ENCODE measurements at places on chromosomes 3 and 15.

DNA sequence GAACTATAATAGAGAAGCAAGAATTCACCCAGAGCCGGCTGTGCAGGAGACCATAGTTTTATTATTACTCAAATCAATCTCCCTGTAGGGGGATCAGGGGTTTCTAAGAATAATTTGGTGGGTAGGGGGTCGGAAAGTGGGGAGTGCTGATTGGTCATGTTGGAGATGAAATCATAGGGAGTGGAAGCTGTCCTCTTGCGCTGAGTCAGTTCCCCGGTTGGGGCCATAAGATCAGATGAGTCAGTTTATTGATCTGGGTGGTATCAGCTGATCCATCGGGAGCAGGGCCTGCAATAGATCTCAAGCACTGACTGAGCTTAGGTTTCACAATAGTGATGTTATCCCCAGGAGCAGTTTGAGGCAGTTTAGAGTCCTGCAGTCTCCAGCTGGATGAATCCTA is 97.0 kb upstream of the SNRPN start:
- no peak for DNase-seq

- DNase-seq: no peak
Observed at GRCh38 chr3:90025019-90025418, 917.6 kb downstream of the EPHA3 start.

DNA sequence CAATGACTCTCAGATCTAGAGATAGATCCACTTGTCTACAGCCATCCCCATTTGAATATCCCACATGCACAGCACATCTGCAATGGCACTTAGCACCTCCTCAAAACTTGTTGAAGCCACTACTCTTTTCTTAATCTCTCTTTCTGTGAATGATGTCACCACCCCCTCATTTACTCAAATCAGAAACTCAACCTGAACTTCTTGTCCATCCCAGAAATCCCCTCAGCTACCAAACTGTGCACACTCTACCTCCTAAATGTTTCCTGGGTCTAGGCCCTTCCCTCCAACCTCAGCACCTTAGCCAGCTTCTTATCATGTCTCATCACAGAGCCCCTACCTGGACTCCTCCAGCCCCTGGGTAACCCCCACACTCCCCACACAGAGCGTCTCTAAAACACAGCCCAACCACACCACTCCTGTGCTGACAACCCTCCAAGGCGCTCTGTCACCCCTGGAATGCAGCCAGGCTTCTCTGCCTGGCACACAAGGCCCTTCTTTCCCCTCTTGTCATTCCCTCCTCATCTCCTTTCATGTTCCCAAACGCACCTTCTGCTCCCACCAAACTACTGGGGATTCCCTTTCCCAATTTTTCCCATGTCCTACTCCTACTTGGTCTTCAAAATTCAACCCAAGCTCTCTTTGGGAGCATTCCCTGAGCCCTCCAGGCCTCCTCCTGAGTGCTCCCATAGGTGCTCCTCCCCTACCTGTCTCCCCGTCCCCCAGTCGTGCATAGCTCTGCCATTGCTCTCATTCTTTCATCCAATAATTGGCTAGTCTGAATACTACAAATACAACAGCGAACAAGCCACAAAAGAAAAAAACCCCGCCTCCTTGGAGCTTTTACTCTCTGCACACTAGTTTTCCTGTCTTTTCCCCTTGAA is 39.8 kb upstream of the ZBTB38 start:
- DNase-seq: no peak

- DNase-seq: no peak
Observed at GRCh38 chr3:98930413-98930812, 28.9 kb upstream of the DCBLD2 start.

GRCh38 chr3:21960033-21960432 is 209.0 kb upstream of the ZNF385D start:
- DNase-seq: no peak

DNA sequence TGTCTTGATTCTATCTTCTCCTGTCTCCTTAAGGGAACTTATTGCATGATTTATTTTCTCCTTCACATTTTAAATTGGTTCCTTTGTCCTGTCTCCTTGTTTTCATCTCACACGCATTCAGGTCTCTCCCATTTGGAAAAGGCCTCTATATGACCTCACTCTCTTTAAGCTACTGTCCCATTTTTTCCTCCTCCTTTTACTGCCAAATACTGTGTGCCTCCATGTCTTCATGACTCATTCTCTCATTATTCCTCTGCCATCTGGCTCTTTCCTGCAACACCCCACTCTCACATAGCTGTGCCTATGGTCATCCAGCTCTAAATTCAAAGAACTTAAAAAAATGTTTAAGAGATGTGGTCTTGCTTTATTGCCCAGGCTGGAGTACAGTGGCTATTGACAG is 48.0 kb downstream of the TYRO3 start:
- peak; percentile 80 for DNase-seq

DNA sequence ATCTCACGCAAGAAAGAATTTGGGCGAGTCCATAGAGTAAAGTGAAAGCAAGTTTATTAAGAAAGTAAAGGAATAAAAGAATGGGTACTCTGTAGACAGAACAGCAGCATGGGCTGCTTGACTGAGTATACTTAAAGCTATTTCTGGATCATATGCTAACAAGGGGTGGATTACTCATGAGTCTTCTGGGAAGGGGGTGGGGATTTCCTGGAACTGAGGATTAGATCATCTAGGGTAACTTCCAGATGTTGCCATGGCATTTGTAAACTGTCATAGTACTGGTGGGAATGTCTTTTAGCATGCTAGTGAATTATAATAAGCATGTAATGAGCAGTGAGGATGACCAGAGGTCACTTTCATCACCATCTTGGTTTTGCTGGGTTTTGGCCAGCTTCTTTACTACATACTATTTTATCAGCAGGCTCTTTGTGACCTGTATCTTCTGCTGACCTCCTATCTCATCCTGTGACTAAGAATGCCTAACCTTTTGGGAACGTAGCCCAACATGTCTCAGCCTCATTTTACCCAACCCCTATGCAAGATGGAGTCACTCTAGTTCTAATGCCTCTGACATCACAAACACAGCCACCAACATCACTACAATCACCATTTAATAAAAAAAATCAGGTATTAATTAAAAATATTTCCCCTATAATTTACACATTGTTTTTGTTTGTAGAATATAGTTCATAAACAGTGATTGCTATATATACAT is 890.7 kb upstream of the EPHA6 start:
- DNase-seq: peak; percentile 98

- DNase-seq: no peak
Observed at GRCh38 chr3:53675942-53676341, 170.3 kb downstream of the CHDH start.

- no peak for DNase-seq
Observed at GRCh38 chr15:99452728-99453636, 112.8 kb upstream of the MEF2A start.

DNA sequence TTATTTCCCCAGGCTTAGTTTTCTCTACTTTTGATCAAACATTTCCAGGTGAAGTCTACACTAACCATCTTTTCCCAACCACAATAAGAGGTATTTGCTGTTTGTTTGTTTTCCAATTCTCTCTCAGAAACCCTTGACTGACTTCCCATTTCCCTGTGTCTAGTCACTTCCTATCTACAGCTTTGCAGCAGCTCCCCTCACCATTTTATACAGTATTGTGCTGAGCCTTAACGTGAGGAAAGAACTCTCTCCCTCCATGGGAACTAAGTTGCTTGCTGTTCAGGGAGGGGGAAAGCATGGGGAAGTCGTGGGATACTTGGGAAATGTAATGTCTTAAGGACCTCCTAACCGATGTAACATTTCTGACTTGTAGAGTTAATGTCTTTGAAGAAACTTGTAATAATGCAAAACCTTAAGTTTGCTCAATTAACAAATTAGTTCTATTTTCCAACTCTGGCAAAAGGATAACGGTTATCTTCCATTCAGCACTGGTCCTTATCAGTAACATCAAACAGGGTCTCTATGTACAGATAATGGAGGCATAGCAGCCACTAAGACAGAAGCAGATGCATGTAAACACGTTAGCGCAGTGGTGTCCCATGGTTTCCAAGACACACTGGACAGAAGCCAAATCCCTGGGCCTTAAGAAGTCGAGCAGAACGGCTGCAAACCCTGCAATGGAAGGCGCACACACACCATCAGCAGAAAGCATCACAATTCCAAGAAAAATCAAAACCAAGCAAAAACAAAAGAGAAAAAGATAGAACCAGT is 39.7 kb downstream of the NPTN start:
- DNase-seq: peak; percentile 42

DNA sequence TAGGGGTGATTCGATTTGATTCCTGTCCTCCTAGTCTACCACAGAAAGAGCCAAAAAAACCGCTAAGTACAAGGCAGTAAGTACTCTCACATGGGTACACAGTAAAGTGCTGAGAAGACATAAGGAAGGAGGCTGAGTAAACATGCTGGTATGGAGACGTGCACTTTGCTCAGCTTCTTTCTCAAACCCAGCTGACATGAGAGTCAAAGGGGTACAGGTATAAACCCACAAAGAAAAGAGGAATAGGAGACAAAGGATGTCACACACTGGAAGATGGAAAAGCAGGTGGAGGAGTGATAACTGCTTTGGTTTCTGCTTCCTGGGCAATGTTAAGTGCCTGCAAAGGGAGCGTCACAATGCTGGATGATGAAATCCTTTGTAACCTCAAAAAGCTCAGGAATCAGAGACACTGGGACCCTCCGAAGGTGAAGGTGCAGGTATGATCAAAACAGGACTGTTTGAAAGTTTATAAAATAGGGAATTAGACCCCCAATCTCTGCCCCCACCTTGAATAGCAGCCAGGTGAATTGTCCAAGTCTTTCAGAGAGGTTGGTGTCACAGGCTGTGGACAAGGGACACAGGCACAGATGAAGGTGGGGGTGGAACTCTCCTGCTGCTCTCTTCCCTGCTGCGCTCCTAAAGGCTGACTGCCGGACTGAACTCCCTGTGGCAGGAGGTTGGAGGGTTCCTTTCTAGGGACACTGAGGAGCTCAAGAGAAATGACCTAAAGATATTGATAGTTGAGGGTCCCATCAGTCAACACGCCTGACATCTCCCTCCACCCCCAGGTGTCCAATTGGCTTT is 101.8 kb downstream of the RAB11A start:
- no peak for DNase-seq

DNA sequence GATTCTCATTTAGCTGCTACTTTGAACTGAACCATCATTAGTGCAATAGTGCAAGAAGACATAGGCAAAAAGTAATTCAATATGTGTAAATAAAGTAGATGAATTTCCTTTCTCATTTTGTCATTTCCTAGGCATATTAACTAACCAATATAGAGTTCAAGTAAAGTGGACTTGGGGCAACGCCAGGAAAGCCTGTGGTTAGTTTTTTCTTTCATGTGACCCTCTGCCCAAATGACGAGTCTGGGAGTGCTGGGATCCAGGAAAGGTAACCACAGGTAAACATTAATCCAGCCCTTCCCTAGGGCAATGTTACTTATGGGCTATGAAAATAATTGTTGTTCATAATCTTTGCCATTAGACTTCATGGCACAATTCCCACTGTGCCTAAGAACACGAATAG is 181.0 kb downstream of the VPS13C start:
- DNase-seq: no peak

- peak; percentile 94 for DNase-seq
Observed at GRCh38 chr15:90387534-90388461, at the start of gene IQGAP1. Gene IQGAP1 (plus strand): TSS chr15:90388242. CDS start chr15:90388342, 100 bp downstream.

GRCh38 chr15:76553564-76553963 is 217.0 kb downstream of the ISL2 start:
- no peak for DNase-seq

- peak; percentile 86 for DNase-seq
Observed at GRCh38 chr15:99123713-99124451, 19.0 kb downstream of the SYNM start.

- peak; percentile 52 for DNase-seq
Observed at GRCh38 chr15:91271565-91272153, 171.6 kb downstream of the SV2B start.

DNA sequence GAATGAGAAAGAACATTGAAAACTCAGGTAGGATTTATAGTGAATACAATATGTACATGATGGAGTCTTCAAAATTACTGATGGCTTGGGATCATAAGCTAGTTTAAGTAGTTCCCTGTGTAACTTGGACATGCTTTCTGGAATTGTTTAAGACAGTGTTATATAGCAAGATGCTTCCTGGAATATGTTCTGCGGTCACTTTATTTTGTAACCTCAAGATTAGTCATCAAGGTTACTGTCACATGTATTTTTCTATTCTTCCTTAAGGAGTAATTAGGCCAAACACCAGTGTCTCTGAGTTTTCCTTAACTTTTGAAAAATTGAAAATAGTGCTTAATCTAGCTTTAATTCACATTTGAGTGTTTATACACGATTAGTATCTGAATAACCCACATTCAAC is 760.3 kb upstream of the ARRDC4 start:
- no peak for DNase-seq

GRCh38 chr3:100400419-100400779 is 490 bp downstream of the TOMM70 start:
- peak; percentile 10 for DNase-seq

- no peak for DNase-seq
Observed at GRCh38 chr15:99657996-99658395, 75.2 kb downstream of the LYSMD4 start.

DNA sequence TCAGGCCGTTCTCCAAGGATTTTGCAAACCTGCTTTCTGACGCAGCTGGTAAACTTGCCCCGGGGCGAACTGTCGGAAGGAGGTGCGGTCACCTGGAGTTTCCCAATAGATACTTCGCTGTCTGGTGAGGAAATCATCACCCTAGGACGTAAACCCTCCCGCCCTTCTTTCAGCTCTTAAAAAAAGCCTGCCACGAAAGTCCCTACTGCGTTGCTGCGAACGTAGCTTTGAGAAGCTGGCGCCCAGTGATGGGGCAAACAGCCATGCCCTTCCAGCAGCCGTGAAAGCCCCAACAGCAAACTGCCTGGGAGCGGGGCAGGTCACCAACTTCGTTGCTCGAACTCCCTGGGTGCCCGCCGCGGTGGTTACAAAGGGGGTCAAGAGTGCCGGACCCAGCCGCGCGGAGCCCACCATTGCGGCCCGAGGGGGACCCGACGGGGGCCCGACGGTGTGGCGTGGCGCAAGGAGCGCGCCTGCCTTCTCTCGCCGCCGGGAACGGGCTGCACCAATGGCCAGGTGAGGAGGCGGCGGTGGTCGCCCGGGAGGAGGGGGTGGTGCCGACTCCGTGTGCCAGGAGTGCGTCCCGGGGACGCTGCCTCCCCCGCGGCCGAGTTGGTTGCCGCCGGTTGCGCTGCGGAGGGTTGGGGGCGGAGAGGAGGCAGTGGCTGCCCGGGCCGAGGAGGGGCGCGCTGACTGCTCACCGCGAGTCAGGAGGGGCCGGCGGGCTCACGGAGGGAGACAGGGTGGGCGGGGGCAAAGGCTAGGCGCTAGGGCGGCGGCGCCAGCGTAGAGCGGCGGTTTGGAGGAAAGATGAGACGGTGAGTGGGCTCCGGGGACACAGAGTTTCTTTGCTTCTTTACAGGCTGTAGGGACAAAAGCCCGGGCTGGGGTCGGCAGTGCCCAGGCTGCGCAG is at the start of gene PHLDB2:
Gene PHLDB2 (plus strand): TSS at position 205 of the 913 bp plus-strand sequence. CDS start 24,813 bp downstream, outside the sequence.
- peak; percentile 88 for DNase-seq

DNA sequence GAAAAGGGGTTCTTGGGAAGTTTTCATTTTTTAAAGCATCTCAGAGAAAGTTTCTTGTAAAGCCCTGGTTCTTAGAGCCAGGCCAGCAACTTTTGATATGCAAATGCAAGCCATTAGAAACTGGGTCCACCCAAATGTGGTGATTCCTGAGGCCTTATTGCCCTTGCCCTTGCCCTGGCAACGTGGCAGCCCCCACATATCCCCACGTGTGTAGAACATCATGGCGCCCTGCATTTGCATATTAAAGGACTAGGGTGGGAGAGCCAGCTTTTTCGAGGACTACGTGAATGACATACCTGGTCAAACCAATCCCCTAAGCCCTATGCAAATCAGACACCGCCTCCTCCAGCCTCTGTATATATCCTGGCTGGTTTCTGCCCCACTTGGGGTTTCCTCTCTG is 314.9 kb upstream of the NECTIN3 start:
- no peak for DNase-seq

- DNase-seq: no peak
Observed at GRCh38 chr3:104245981-104246380, 1120.7 kb upstream of the ALCAM start.
